Left cardiac atrium (tissue), 4 donors: ENCODE measurements at places on chromosomes 1 and 21. TPM values are rescaled to one million over a fixed set of nuclear protein-coding genes. Genes with fewer than 3 reads are reported as not detected.

- no peak for DNase-seq
Measured at GRCh38 chr1:31670593-31670964, 25.9 kb upstream of the PEF1 start.

C1orf226 gene
- 2.3 TPM for total RNA-seq

DNA sequence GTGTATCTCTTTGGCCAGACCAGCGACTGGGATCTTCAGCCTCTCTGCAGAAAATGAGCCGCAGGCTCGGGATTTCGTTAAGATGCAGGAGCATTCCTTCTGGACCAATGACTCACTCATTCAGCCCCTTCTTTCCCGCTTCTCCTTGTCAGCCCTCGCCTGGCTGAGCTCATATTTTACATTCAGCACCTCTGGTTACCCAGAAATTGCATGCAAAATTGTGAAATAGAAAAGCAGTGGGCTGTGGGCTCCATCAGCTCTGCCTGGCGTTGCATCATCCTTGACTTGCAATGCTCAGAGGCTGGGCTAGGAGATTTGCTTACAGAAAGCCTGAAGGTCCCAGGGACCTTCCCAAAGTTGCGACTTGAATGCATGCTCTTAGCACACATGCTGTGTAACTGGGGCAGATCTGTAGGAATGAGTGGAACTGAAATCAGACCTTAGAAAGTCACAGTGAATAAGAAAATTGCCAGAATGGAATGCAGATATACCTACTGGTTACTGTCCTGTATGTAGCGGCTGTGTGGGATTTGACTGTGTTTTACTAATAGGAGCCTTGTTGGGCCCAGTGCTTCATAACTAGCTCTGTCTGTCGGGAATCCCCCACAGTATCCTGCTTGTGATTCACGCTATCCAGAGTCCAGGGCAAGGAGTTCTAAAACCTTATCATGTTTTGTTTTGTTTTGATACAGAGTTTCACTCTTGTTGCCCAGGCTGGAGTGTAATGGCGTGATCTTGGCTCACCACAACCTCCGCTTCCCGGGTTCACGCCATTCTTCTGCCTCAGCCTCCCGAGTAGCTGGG lies 444.8 kb downstream of the KIF26B start:
- DNase-seq = peak; percentile 66

- no peak for DNase-seq
Measured at GRCh38 chr1:31879981-31880608, 58.1 kb downstream of the PTP4A2 start.

CYP4A22 gene
- not detected for total RNA-seq

DMRTA2 gene
- total RNA-seq = not detected

DNA sequence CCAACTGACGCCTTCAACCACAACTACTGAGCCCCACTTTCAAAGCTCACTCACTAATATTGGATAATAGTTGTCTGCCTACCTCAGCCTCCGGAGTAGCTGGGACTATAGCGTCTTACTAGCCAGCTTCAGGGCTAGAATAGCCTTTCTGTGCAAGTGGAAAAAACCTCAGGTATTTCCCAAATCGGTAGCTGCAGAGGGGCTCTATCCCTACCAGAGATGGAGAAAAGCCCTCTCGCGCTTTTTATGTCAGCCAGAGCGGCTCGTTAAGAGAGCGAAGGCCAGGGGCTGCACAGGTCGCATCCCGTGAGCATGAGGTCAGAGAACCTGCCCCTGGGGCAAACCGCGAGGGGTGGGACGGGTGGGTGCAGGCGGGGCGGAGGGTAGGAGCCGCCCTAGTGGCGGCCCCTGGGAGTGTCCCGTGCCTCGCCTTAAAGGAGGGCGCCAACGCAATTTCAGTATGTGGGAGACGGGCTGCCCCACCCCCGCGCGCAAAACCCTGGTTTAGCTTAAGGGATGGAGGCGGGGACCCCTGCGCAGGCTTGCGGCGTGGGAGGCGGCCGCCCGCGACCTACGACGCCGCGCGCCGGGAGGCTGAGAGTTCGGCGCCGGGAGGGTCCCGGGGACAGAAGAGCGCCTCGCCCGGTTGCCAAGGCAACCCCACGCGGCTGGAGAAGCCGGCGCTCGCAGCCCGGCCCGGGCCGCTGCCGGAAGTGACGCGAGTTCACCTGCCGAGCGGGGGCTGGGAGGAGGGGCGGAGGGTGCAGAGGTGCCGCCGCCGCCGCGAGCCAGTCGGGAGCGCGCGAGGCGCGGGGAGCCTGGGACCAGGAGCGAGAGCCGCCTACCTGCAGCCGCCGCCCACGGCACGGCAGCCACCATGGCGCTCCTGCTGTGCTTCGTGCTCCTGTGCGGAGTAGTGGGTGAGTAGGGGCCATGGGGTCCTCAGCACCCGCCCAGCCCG lies at the start of gene CXADR:
Gene CXADR (plus strand): TSS at position 791 of the 961 bp plus-strand sequence. CDS start 87 bp downstream, at position 878.
- peak; percentile 74 for DNase-seq

- DNase-seq = no peak
Measured at GRCh38 chr1:68197891-68198290, 34.4 kb downstream of the WLS start.

DNA sequence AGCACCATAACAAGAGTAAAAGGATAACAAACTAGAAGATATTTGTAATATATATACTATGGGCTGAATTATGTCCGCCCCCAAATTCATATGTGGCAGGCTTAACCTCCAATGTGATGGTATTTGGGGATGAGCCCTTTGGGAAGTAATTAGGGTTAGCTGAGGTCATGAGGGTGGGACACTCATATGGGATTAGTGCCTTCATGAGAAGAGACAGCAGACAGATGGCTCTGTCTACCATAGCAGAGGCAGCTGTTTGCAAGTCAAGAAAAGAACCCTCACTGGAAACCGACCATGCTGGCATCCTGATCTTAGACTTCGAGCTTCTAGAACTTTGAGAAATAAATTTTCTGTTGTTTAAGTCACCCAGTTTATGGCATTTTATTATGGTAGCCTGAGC lies 303.6 kb downstream of the LMO4 start:
- no peak for DNase-seq

DNA sequence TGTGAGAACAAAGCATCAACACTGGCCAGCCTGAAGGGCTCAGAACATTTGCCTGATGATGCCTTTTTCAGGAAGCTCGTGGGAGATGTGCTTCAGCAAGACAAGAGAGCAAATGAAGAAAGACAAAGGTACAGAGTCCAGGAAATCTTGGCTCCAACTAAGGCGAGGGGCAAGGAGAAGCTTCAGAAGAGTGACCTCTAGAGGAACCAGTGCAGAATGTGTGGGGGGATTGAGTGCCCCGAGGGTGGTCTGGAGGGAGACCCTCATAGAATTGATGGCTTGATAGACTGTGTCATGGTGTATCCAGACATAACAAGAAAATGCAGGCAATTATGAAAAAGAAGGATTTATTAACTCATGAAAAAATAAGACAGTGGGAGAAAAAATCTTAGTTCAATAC lies 15.3 kb upstream of the NLRP3 start:
- DNase-seq = no peak

GRCh38 chr1:154349121-154349520 lies 23.8 kb downstream of the ATP8B2 start:
- no peak for DNase-seq

BCAR3 gene
- total RNA-seq = 17.5 TPM

NPR1 gene
- 39.0 TPM for total RNA-seq

- no peak for DNase-seq
Measured at GRCh38 chr1:64315402-64315801, 112.0 kb downstream of the UBE2U start.

CNKSR1 gene
- total RNA-seq = 0.85 TPM

SLC35F3 gene
- total RNA-seq = 0.08 TPM
